Activated naive CD4-positive, alpha-beta T cell (primary cell): ENCODE measurements at places on chromosomes 5 and 9.

DNA sequence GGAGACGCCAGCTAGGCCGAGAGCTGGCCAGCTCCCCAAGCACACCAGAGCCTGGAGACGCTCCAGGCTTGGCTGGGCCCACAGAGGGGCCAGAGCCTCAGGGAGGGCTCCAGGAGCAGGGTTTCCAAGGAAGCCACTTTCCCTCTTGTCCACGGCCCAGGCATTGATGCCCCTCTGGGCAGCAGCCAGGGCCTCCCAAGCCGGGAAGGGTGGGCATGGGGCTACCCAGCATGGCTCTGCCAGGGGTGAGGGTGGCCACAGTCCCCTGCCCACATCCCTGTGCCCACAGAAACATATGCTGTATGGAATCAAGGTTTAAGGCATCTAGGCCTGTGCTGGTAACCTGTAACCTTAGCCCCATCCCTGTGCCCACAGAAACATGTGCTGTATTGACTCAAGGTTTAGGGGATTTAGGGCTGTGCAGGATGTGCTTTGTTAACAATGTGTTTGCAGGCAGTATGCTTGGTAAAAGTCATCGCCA, 1.5 kb upstream of the DPP7 start:
- DNase-seq = no peak

GRCh38 chr5:172952034-172952511, 7.2 kb upstream of the RPL26L1 start:
- no peak for DNase-seq

DNA sequence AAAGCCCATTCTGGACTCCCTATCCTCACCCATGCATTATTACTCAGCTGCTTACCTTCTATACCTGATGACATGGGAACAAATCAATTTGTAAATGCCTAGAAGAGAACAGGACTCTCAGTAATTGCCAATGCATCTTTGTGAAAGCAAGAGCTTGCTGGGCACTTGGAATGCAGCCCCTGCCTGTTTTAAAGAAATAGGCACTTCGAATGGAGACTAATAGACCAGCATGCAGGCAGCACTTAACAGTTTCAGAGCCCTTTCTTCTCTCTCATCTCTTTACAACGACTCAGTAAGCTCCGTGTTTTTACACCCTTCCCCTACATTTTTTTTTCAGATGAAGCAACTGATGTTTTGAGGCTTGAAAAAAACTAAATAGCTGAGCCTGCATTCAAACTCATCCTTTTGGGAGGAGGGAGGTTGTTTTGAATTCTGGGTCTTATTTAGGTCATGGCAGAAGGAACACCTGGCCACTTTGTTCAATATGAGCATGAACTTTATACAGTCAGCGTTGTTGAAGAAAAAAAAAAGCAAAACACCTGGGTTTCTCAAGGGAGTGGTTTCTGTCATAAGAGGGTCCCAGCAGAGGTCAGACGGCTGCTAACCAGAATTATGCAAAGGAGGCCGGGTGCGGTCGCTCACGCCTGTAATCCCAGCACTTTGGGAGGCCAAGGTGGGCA, 34.6 kb upstream of the WHRN start:
- DNase-seq = no peak

DNA sequence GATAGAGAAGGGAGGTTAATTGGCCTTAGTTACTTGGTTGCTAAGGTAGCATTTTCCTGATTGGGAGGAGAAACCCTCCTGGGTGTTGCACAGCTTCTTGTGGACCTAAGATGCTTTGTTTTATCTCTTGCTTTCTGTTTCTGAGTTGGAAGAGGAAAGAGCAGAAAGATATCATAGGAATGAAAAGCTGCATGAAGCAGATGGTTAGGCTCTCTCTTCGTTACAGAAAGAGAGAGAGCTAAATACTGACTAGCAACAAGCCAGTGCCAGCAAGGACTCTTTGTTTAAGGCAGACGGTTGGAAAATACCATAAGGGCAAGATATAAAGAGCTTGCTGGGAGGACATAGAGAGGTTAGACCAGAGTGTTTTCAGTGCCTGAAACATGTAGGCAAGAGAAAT, 103.1 kb downstream of the ATG10 start:
- no peak for DNase-seq

DNA sequence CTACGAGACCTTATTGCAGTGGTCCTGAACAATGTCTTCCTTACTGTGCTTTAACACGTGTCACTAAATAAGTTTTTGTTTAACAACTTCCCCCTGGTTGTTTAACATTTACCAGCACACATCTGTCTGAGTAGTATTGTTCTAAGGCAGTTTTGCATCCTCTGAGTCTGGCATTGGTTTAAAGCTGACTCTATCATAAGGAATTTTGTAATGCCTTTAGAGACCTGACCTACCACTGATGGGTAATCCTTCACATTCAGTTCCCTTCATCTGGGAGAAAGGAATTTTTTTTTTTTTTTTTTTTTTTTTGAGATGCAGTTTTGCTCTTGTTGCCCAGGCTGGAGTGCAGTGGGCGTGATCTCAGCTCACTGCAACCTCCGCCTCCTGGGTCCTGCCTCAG, 20.0 kb upstream of the PCAT7 start:
- no peak for DNase-seq

- DNase-seq = no peak
These were observed 2.4 kb downstream of the ELL2 start for GRCh38 chr5:95959051-95959887.

DNA sequence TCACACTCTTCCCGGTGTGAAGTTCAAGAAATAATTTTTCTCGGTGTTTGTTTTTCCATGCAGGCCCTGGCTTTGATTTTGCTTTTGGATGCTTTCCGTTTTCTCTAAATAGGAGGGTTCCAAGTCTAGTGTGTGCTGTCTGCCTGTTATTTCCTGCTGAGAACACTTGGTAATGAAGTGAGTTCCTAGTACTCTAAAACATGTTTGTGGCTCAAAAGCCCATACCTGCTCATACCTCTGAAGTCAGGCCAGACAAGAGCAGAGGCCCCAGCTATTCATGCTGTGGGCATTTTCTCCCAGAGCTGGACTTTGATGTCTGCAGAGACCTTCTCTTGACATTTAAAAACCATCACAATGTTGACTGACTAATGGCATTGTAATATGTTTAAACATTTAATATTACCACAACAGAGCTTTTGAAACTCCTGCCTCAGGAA, 211.2 kb downstream of the GOLPH3 start:
- no peak for DNase-seq

GRCh38 chr9:121682201-121682600, 30.8 kb downstream of the DAB2IP start:
- no peak for DNase-seq

GRCh38 chr5:26986985-26987384, 51.4 kb downstream of the CDH9 start:
- DNase-seq = no peak

GRCh38 chr9:104997536-104997935, 69.6 kb upstream of the ABCA1 start:
- no peak for DNase-seq

DNA sequence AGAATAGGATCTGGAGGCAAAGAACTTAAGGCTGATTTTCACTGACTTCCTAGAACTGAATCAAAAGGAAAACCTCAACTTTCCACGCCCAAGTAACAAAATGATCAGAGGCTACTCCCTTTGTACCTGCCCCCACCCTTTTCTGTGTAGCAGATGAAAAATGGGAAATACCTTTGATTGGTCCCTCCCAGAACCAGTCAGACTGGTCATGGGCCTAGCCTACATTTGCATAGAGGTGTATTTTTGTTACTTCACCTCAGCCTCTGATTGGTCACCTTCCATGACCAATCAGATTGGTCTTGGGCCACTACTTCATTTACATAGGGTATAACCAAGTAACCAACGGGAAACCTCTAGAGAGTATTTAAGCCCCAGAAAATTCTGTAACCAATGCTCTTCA, 1553.5 kb upstream of the C9orf72 start:
- no peak for DNase-seq

GRCh38 chr9:33180526-33181184, 13.5 kb upstream of the B4GALT1 start:
- DNase-seq = no peak

- DNase-seq = no peak
These were observed 26.9 kb downstream of the PTPA start for GRCh38 chr9:129138144-129138462.

DNA sequence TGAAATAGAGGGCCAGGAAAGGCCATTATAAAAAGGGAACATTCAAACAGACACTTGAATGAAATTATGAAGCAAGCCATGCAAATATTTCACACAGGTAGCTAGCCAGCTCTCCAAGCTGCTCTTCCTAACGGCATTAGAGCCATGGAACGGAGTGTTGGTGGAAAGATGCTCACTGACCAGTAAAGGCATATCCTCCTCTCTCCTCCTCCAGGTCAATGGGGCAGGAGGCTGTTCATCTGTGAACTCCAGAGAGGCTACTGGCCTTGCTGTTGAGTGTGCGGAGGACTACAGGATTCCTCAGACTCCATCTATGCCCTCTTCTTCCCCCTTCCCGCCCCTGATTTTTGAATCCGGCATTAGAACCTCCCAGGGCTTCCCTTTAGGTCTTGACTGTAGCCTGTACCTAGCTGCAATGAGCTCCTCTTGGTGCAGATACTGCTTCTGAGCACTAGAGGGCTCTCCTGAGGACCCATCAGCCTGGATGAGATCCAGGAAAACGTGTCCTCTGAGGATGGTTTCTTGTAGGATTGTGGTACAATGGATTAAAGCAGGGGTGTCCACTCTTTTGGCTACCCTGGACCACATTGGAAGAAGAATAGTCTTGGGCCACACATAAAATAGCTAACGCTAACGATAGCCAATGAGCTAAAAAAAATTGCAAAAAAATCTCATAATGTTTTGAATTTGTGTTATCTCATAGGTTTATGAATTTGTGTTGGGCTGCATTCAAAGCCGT, 162.2 kb downstream of the SREK1 start:
- DNase-seq = no peak

- DNase-seq = no peak
These were observed 42.6 kb downstream of the NACC2 start for GRCh38 chr9:136052472-136052880.

- DNase-seq = peak; percentile 41
These were observed 420 bp downstream of the BOD1 start for GRCh38 chr5:173615884-173616576.

DNA sequence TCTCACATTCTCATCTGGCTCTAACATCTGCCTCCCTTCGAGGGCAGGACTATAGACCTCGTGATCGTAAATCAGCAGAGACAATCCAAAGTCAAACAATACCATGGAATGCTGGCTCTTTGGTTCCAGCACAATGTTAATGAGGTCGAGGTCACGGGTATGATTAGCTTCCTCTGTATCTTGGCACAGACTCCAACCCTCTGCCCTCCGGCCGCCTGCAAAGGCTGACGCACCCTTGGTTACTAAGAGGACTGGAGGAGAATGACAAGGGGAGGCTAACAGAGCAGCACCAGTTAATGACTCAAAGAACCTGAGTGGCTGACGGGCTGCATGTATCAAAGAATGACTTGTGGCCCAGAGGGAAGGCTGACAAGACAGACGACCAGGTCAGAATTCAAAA, 10.1 kb downstream of the LHFPL2 start:
- DNase-seq = no peak

DNA sequence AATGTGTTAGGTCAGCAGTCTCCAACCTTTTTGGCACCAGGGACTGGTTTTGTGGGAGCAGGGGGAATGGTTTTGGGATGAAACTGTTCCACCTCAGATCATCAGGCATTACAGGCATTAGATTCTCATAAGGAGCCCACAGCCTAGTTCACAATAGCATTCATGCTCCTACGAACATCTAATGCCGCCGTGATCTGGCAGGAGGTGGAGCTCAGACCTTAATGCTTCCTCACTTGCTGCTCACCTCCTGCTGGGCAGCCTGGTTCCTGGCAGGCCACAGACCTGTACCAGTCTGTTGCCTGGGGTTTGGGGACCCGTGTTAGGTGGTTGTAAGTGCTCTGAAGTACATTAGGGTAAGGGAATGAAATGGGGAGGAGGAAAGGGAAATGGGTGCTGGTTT, 9.7 kb upstream of the CTNNA1 start:
- DNase-seq = no peak

DNA sequence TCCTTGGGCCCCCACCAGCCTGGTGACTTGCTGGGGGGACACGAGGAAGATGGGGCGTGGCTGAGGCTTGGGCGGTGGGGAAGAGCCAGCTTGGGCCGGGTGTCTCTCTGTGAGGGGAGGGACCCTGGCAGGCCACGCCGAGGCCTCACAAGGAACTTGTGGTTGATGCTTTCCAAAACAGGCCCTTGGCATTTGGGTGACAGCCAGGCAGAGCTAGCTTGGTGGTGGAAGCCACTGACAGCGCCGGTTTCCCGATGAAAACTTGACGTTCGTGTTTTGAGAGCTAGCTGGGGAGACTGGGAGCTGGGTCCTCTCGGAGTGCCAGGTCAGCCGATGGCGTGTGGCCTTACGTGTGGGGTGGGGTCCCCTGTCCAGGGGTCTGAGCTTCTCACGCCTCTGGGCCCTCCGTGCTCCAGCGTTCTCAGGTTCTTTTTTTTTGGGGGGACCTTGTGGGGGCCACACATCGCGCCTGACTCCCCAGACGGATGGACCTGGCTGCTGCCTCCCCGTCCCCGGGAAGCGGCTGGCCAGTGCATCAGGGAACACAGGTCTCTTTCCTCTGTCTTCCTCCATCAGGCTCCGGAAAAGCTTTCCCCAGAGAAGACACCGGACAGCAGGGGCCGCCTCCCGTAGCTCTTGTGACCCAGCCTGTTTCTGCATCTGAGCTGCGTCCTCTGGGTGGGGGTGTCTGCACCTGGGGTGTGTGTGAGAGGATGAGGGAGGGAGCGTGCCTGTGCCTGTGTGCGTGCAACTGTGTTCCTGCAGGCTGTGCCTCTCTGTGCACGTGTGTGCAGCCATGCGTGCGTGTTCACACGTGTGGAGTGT, 129.3 kb upstream of the LPCAT1 start:
- no peak for DNase-seq

- no peak for DNase-seq
These were observed 374.6 kb downstream of the OSTF1 start for GRCh38 chr9:75462866-75463265.

DNA sequence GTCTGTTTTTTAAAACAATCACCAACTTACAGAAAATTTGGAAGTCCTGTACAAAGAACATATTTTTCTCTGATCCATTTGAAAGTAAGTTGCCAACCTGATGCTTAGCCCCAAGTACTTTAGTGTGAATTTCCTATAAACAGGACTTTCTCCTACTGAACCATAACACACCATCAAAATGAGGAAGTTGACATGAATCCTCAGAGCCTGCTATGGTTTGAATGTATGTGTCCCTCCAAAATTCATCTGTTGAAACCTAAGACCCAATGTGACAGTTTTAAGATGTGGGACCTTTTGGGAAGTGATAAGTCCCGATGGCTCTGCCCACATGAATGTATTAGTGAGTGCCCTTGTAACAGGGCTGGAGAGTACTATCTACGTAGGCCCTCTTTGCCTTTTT, 6.4 kb upstream of the ACOT12 start:
- DNase-seq = no peak

DNA sequence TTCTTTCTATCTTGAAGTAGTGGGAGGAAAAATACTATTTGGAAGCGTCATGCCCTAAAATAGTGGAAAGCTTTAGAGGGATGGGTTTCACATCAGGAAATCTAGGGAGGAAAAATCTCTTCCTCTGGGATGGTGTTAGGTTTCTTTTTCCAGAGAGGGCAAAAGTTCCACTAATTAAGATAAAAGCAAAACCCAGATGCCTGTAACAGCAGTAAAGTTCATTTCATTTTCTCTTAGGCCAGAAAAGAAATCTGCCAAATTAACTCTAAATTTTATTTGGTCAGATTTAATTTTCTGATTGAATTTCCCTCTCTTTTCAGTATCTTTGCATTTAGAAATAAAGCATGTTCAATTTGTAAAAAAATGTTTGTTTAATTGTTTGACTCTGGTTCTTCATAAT, 88.8 kb downstream of the LURAP1L start:
- DNase-seq = no peak

GRCh38 chr5:1887588-1888360, 5.0 kb upstream of the IRX4 start:
- DNase-seq = no peak

GRCh38 chr9:32551276-32552051, 663 bp upstream of the SMIM27 start:
- peak; percentile 41 for DNase-seq
